ENCODE measurements at places on chromosomes 6 and 20.

DNA sequence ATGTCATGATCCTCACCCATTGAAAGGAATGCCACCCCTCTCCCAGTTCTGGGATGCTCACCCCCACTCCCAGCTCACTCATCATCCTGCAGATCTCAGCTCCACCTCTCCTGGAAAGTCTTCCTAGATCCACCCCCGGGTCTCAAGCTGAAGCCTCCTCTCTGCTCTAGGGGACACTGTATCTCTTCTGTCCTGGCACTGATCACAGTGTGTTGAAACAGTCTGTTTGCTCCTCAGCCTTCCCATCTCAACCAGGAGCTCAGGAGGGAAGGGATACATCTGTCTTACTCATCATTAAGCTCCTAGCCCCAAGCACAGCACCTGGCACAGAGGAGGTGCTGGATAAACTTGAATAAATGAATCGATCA lies 80.1 kb downstream of the MRPL14 start:
- no peak for DNase-seq

DNA sequence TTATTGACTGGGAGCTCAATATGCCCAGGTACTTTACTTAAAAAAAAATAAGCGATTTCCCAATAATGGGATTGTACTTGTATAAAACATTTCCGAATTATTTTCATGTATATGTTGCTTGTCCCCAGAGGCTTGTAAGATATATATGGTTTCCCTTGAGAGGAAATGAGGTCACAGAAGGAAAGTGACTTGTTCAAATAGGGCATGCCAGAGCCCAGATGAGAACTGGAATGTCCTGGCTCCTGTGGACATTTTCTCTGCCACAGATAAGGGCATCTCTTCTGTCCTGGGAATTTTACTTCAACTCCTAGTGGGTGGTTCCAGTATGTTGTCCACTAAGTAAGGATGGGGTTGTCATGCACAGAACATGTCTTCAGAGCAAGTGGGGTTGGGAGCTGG lies 63.0 kb downstream of the LYRM2 start:
- no peak for DNase-seq

- DNase-seq, result no peak
Measured at GRCh38 chr6:20565342-20565741, 31.1 kb downstream of the CDKAL1 start.

DNA sequence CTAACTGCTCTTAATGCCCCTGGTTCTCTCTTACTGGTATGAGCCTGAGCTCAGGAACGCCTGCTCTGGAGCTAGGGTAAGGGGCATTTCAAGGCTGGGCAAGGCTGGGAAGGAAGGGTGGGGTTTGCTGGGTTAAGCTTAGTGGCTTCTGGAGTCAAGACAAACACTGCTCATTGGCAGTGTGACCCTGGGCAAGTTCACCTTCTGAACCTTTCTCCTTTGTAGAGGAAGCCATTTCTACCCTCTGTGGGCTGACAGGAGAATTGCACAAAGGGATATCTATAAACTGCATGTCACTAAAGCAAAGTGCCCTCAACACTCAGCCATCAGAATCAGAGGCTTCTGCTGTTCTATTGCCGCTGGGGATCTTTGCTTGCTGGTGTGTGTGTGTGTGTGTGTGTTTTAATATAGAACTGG lies 20.3 kb upstream of the LRRN4 start:
- DNase-seq, result no peak

- DNase-seq, result no peak
Measured at GRCh38 chr6:105545947-105546731, 143.3 kb upstream of the PREP start.

DNA sequence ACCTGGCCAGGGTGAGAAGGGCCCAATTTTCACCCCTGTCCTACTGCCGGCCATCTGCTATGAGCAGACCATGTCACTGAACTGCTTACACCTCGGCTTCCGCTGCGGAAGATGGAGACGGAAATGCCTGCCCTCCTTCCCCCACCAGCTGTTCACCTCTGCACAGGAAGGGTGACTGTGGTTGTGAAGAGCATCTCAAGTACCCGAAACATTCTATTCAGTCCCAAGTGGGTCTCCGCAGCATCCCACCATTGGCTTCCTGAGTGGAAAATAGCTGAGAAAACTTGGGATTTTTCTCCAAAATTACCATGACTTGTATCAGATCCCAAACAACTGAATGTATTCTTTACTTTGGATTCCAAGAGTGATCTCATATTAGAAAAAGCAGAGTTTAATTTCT lies 16.1 kb downstream of the DOK5 start:
- DNase-seq, result no peak

DNA sequence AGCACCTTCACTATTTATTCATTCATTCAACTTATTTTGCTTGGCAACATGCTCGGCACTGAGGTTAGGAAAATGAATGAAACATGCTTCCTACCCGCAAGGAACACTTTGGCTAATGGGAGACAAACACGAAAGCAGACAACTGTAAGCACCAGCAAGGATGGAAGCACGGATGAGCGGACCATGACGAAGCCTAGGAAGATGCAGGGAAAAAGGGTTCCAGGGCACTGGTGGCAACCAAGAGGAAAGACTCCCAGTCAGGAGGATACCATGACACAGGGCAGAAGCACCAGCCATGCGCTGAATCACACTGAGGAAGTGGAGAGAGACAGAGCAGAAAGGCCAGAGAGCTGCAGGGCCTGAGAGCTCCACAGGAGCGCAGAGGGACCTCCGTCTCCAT lies 9.8 kb downstream of the PDE10A start:
- no peak for DNase-seq

GRCh38 chr6:235763-236360 lies 56.4 kb upstream of the DUSP22 start:
- DNase-seq, result no peak

DNA sequence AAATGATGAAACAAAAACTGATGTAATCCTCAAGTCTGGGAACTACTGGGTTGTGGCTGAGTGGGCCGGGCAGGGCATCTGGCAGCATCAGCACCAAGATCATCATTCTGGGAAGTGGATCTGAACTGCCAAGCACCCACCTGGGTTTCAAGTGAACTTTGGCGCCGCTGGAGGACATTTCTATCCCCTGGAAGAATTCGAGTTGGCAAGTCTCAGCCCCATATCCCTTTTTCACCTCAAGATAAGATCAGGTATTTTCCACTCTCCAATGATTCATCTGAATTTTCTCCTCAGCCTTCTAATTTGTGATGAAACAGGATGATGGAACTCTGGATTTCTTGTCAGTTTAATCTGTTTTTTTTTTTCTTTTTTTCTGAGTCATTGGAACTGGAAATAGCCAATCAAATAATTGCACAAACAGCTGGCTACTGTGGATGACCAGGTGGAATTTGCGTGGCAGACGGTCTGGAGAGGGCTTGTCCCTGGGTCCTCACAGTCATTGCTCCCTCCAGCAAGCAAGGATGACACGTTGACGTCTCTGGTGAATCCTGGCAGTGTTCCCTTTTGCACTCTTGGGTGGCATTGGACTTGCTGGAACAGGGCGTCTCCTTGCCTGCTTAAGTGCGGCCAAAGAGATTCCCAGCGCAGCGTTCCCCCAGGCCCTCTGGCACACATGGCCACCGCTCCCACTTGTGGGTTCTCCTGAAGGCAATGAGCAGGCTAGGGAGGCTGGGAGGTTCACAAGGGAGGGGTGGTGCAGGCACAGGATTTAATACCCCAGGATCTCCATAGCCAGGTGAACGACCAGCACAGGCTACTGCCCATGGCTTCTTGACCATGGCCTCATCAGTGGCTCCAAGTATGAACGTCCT lies 80.4 kb downstream of the DHX35 start:
- DNase-seq, result no peak

DNA sequence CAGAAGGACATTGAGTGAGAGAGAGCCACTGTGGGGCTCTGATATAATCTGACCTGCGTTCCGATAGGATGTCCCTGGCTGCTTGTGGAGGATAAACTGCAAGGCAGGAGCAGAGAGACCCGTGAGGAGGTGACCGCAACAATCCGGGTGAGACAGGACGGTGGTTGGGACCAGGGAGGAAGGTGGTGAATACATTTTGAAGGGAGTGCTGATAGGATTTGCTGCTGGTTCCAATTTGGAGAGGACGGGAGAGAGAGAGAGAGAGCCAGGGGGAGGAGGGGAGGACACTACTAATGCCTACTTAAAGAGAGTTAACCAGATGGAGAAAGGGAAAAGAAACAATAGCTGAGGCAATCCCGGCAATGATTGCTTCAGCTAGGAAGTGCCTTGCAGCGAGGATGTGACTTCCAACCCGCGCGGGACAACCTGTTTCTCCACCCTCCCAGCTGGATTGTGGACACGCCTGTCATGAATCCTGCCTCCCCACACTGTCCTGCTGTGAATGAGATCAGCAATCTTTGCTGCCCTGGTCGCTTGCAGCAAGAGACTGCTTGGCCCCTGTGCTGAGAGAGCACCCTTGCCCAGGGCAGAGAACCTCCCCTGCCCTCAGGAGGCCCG lies 199.0 kb upstream of the KCNG1 start:
- DNase-seq, result no peak

DNA sequence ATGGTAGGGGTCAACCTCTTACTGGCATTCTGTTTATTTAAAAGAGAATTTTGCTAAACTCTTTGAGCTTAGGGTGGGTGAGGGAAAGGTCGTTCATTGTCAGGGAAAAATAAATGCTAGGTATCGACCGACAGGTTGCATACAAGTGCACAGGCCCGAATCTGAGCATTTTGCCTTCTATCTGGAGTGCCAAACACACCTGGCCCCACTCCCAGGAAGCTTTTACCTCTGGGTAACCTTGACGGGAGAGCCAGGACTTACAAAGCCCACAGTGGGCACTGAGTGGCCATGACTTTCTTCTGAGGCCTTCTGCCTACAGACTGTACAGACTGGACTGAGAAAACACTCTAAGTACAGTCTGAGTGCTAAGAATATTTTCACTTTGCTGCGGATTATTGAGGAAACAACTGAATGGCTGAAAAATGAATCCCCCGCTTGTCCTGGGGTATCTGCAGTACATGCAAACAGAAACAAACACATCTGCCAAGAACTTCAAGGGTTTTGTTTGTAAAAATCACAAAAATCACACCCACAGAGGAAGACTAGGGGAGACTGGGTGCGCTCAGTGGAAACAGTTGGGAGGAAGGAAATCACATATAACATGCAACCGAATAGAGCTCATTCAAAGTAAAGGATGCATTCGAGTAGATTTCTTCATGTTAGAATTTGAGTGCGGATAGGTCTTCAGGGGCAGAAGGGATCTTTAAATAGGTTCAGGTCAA lies 152.8 kb downstream of the NFATC2 start:
- DNase-seq, result no peak

GRCh38 chr6:17289630-17290061 lies 8.5 kb downstream of the RBM24 start:
- DNase-seq, result no peak
